ENCODE measurements at places on chromosomes 6 and 20. TPM values are rescaled to one million over a fixed set of nuclear protein-coding genes. Genes with fewer than 3 reads are reported as not detected.

DNAH8 gene
- 0.08 TPM for total RNA-seq

RAB44 gene
- 0.30 TPM for total RNA-seq

VGLL2 gene
- not detected for total RNA-seq

MAS1 gene
- total RNA-seq = not detected

USP49 gene
- total RNA-seq = 7.3 TPM

WDR27 gene
- total RNA-seq = 15.7 TPM

TBC1D20 gene
- total RNA-seq = 43.7 TPM

ARMC2 gene
- 2.0 TPM for total RNA-seq

DLL1 gene
- 46.0 TPM for total RNA-seq

ACSS1 gene
- 33.7 TPM for total RNA-seq

ADGRF5 gene
- total RNA-seq = 14.3 TPM
